ENCODE measurements at places on chromosomes 7 and 10.

DNA sequence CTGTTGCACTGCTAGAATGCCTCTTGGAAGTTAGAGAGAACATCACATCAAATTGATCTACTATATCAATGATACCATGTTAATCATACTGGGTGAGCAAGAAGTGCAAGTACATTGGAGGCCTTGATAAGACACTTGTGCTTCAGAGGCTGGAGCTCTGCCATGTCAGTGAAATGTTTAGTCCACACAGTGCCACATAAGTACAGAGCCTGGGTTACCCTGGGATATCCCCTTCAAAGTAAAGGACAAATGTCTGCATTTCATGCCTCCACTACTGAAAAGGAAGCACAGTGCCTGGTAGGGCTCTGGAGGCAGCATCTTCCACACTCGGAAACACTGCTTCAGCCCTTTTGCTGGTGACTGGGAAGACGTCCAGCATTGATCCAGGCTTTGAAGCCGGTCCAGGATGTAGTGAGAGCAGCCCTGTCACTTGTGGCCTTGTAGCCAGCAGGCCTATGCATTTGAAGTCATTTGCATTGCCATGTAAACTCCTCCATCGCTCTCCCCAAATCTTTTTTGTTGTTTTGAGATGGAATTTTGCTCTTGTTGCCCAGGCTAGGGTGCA, 15.7 kb upstream of the STN1 start:
- DNase-seq: no peak

- DNase-seq: no peak
These were observed 9.9 kb downstream of the TMEM72 start for GRCh38 chr10:44921061-44921460.

GRCh38 chr10:52539463-52539862, 225.4 kb downstream of the DKK1 start:
- DNase-seq: no peak

- no peak for DNase-seq
These were observed 5.4 kb upstream of the GRM8 start for GRCh38 chr7:127258111-127258510.

DNA sequence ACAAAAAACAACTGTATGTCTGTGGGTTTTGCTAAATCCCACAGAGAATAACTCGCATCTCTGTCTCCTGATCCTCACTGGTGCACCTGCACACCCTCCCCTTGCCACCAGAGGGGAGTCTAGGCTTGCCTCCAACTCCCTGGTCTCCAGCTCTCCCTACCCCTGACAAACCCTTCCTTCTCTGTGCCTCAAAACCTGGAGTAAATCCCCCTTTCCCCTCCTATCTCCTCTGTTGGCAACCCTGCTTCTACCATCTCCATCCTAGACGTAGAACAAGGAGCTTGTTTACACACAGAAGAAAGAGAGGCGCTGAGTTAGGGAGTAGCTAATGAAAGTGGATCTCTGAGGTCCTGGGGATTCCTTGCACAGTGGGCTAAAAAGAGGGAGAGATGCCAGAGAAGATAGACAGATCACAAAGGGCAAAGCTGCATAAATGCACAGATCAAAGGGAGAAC, 6.0 kb downstream of the MBLAC1 start:
- DNase-seq: peak; percentile 43

DNA sequence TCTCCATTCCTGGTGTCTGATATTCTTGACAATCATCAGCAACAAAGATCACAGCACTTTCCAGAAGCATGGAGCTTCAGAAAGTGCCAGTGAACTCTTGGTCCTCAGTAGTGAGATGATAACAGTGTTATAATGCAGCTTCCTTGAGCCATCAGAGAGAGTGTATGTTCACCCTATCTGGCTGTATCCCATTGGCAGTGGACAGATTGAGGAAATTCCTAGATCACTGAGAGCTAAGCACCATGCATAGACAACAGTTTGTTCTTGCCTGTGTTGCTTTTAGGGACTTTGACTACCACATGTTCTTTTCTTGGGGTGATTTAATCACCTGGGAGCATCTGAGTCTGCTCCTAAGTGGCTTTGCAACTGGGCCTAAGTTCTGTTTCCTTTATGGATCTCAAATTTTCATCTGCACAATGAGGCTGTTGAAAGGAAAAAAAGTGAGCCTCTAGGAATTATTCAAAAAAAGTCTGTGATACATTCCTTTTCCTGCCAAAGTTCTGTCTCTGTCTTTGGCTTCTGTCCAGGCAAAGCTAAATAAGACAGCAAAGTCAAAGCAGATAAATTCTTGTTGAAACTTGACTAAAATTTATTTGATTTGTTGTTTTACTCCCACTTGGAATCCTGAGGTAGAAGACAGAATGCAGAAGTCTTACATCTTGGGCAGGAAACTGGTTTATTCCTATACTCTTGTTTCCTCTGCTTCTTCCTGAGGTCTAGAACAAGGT, 14.5 kb upstream of the ZNF282 start:
- DNase-seq: no peak

DNA sequence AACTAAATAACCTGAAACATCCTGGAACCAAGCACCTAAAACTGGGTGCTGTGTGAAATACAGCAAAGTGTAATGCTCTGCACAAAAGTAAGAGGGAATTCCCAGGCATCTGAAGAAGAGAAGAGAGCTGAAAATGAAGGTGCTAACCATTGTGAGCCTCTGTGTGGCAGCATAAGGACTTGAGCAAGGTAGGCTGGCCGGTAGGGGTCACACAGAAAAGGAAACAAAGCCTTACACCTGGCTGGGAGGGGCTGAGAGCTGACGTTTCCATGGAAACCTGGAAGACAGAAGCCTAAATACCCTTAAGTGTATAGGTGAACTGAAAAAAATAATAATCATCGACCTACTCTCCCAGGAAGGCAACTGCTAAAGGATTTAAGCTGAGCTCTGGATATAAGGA, 48.6 kb downstream of the CUL1 start:
- no peak for DNase-seq

DNA sequence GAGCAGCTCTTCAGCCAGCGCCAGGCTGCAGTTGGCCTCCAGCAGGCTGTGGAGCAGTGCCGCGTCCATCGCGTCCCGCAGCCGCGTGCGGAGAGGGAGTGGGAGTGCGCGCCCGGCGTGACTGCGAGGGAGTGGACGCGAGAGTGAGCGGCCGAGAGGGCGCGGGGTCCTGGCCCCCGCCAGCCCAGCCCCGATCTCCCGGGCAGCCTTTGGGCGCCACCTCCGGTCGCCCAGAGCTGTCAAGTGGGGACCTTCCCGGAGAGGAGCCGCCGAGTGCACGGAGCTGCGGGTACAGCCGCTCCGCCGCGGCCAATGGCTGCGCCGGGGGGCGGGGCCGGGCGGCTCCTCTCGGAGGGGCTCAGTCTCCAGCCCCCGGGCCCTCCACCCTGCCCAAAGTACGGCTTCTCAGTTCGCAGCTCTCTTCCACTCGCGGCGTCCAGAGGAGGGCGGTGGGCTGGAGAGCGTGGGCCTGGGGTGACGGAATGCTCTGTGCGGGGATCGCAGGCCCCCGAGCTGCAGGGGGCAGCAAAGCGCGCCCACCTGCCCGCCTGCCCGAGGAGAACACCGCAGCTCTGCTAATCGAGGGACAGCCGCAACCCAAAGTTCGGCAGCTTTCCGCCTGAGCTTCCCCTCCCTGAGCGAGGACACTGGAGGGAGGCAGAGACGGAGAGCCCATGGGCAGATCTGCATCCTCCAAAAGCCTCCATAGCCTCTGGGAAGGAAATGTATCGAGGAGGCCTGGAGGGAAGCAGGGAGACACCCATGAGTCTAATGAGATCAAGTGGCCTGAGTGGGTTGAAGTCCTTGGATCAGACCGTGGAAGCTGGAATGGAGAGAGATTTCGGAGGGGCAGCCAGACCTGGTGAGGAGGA, at the start of gene CRHR2:
CRHR2 (minus strand) TSS at position 245 of the 872 bp plus-strand sequence; CDS start at position 69, 176 bp downstream.
- peak; percentile 4 for DNase-seq

GRCh38 chr10:104052431-104052830, 33.2 kb downstream of the COL17A1 start:
- DNase-seq: no peak

- no peak for DNase-seq
These were observed 38.2 kb downstream of the NEUROD6 start for GRCh38 chr7:31302356-31302755.

DNA sequence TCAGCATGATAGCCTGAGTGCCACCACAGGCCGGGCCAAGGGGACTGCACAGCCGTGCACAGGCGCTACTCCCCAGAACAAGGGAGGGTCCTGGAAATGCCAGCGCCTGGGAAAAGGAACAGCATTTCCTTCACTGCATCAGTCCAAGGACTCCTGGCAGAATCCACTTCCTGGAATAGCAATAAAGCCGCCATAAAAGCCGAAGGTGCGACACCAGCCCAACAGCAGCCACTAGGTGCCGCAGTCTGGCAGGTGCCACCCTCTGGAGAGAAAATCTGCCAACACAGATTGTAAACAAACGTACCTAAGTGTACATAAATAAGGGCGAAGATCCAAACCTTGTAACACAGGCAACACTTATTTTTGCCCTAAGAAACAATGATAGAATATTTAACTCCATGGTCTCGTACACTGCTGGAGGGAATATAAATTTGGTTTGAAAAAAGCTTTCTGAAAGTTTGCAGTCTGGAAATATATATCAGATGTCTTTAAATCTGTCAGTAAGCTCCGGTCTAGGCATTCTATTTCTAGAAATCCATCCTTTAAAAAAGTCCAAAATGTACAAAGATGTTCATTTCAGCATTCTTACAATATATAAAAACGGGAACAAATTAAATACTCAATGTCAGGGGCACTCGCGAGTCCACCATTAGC, 22.2 kb downstream of the VOPP1 start:
- DNase-seq: no peak
